Activated CD4-positive, CD25-positive, alpha-beta regulatory T cell (primary cell): ENCODE measurements at places on chromosomes 5 and 9.

- DNase-seq = no peak
Measured at GRCh38 chr9:135338546-135338945, 141.0 kb upstream of the PPP1R26 start.

GRCh38 chr5:170581211-170581610, 77.4 kb downstream of the KCNIP1 start:
- DNase-seq = no peak

GRCh38 chr5:141973871-141974595, 5.1 kb downstream of the RNF14 start:
- DNase-seq = no peak

- DNase-seq = no peak
Measured at GRCh38 chr5:167533814-167534795, 757.3 kb upstream of the WWC1 start.
